ENCODE measurements at places on chromosomes 4 and X.

DNA sequence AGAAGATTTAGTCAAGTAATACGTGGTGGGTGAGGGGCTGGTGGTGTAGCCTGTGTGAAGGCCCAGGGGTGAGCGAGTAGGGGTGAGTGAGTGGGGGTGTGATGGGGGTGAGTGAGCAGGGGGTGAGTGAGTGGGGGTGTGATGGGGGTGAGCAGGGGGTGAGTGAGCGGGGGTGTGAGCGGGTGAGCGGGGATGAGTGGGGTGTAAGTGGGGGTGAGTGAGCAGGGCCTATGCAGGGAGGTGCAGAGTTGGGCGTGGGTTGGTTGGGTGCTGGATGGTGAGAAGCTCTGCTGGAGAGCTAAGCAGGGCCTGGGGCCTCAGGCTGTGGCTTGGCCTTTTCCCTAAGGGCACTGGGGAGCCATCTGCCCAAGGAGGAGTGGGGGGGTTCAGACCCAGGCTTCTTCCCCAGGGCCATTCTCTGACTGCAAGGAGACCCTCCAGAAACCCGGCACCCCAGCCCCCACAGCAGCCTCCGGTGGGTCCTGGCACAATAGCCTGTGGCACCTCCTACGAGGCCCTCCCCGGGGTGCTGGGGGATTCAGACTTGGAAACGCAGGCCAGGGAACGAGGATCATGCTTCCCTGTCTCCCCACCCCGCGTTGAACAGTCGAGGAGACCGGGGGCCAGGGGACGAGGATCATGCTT, 30.4 kb downstream of the SH3TC1 start:
- DNase-seq, result peak; percentile 43

DNA sequence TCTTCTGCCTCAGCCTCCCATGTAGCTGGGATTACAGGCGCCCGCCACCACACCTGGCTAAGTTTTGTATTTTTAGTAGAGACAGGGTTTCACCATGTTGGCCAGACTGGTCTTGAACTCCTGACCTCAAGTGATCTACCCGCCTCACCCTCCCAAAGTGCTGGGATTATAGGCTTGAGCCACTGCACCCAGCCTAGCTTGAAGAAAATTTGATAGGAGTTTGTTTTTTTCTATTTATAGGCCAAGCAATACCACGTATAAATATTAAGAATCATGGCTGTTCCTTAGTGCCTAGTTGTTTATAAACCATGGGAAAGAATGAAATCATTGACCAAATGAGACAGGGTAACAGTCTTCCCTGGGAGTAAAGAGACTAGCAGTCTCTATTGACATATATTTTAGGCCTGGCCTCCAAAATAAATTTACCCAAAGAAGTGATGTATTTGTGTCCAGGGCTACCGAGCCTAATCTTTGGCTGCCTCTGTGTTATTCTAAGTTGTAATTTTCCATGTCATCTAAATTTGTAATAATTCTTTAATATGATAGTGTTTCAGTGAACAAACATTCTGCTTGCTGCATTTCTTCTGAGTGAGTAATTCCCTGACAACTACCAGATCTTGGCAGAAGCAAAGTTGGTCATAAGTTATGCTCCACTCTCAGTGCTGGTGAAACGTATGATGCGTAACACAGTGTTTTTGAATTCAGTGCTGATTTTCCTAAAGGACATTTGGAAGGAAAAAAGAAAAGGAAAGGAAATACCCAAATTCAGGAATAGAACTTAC, 10.3 kb downstream of the PKD2 start:
- DNase-seq, result no peak

GRCh38 chrX:10064736-10065135, 92.0 kb upstream of the CLCN4 start:
- DNase-seq, result no peak

DNA sequence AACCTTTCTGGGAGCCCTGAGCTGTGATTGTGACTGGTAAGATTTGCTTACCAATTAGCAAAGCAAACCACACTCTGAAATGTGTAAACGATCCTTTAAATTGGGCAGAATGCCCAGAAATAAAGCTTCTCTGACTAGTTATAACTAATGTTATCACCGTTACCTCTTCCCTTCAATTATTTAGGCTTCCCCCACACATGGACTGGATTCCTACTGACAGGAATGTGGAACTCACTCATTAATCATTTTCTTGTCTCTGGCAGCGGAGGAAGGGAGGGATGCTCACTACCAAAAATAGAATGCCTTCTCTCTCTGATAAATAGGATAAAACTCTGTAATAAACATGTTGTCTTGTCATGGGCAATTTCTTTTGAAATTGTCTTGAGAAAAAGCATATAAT, 25.3 kb upstream of the NWD2 start:
- DNase-seq, result no peak

DNA sequence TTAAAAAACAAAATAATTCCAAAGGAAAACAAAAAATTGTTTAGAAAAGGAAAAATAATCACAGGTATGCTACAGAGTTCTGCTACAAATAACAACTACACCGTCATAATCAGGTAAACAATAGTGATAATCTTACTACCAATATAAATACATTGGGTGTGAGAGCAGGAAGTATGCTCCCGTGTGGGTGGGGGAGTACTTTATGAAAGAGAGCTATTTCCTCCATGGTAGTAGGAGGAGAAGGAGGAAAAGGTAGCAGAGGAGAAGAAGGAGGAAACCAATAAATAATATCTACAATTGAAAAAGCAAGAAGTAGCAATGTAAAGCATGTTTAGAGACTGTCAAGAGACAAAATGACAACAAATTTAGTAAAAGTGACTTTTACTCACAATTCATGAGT, 35.1 kb downstream of the TEC start:
- no peak for DNase-seq

GRCh38 chr4:79049840-79050540, 110.8 kb upstream of the PAQR3 start:
- DNase-seq, result no peak

DNA sequence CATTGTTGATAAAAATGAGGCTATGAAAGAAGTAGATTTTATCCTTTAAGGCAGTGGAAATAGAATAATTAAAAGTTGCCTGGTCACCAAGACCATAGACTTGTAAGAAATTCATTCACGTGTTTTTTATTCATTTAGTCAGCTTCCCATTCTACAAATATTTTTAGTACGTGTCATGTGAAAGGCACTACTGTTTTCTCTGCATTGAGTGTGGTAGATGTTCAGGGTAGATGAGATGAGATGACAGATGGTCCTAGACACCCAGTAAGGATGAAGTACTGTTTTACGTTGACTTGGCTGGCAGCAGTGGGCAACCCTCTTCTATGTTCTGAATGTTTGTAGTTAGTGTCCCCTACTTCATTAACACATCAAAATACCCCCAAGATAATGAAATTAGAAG, 228.1 kb downstream of the ARHGAP24 start:
- no peak for DNase-seq

DNA sequence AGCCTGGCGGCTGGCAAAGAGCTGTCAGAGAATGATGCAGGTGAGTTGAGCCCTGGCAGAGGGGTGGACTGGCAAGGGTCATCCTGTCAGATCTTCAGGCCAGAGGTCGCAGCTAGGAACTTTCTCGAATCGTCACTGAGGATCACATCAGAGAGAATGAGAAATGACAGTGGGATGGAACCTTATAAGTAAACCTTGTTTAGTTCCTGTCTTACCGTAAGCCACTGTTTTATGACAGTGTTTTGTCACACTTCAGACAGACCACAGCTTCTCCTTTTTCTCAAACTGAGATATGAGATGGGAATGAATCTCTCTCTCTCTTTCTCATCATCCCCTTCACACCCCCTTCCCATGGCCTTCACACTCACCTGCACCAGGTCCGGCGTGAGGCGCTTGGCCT, 9.3 kb downstream of the DIPK2B start:
- DNase-seq, result no peak

GRCh38 chrX:150643271-150643670, 49.9 kb upstream of the MTMR1 start:
- no peak for DNase-seq

- no peak for DNase-seq
Measured at GRCh38 chr4:1094336-1094690, 19.1 kb downstream of the RNF212 start.

GRCh38 chr4:53599632-53600031, 8.3 kb upstream of the LNX1 start:
- no peak for DNase-seq

DNA sequence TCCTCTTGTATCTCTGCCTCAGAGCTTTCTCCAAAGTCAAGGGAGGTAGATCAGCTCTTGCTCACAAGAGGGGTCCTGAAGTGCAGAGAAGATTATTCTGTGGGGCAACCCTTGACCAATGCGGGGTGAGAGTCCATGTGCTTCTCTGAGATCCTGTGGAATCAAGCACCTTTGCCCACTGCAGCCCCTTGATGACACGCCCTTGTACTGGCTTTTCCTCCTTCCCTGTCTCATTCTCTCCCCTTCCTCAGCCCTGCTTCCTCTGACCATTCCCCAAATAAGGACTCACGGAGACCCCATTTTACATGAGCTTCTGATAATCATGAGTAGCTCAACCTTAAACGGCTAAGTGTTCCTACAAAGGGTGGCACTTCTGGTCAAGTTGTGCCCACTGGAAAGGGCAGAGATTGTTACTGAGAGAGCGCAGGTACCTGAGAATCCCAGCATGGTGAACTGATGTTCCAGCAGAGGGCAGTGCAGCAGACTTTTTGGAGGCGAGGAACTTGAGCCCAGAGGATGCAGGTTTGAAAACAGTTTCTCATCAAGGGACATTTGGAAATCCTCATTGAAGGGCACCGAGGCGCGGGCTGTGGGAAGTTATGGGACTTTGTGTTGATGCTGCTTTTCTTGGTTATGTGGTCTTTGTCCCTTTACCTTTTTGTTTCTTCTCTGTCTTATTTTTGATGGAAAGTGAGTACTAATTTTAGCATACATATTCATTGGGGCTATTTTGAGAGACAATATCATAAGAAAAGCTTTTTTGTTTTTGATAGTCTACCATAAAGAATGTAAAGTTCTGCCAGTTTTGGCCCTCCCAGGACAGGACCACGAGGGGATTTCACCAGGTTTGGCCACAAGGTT, 201.3 kb downstream of the RBM46 start:
- no peak for DNase-seq

GRCh38 chr4:171812665-171813525, at the start of gene GALNTL6:
Gene GALNTL6, plus strand, starts transcription at chr4:171813404.
- no peak for DNase-seq

DNA sequence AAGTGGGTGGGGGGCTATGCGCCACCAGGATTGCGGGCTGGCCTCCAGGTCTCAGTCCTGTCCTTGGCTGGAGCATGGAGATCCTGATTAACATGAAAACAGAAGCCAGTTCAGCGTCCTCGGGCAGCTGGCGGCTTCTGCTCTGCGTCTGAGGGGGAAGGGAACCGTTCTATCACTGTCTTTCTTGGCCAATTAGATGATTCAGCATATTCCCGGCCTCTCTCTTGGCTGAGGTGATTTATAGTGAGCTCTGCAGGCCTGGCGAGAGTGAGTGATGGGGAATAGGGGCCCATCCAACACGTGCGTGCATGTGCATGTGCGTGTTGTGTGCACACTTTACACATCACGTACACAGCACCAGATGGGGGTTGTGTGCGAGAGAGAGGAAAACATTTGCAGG, 145.8 kb upstream of the ATP6AP2 start:
- DNase-seq, result no peak

DNA sequence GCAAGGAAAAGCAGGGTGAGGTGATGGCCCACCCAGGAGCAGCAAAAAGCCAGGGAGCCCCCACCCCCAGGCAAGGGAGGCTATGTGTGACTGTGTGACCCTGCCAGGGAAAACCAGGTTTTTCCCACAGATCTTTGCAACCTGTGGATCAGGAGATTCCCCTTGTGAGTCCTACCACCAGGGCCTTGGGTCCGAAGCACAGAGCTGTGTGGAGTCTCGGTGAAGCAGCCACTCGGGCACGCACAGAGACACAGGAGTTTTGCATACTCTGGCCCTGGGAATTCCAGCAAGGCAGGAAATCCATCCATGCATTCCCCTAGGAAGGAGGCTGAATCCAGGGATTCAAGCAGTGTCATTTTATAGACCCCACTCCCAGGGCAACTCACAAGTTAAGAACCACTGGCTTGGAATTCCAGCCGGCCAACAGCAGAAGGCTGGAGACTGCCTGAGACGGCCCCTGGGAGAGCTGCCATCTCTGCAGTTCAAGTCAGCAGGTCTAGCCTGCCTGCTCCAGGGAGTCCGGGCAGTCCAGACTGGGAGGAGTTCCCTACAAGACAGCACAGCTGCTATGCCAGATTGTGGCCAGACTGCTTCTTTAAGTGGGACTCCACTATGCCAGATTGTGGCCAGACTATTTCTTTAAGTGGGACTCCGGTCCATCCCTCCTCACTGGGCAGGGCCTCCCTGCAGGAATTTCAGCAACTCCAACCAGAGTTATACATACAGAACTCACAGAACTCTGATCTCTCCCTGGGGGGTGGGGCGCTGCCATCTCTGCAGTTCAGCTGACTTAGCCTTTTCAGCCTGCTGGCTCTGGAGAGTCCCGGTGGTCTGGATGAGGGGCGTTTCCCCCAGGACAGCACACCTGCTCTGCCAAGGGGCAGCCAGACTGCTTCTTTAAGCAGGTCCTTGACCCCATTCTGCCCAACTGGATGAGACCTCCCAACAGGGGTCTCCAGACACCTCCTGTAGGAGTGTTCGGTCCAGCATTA, 85.1 kb upstream of the ADAD1 start:
- DNase-seq, result no peak

- DNase-seq, result no peak
Measured at GRCh38 chrX:82666355-82666754, 841.7 kb upstream of the POU3F4 start.

- DNase-seq, result no peak
Measured at GRCh38 chr4:10575414-10575813, 109.2 kb downstream of the CLNK start.

DNA sequence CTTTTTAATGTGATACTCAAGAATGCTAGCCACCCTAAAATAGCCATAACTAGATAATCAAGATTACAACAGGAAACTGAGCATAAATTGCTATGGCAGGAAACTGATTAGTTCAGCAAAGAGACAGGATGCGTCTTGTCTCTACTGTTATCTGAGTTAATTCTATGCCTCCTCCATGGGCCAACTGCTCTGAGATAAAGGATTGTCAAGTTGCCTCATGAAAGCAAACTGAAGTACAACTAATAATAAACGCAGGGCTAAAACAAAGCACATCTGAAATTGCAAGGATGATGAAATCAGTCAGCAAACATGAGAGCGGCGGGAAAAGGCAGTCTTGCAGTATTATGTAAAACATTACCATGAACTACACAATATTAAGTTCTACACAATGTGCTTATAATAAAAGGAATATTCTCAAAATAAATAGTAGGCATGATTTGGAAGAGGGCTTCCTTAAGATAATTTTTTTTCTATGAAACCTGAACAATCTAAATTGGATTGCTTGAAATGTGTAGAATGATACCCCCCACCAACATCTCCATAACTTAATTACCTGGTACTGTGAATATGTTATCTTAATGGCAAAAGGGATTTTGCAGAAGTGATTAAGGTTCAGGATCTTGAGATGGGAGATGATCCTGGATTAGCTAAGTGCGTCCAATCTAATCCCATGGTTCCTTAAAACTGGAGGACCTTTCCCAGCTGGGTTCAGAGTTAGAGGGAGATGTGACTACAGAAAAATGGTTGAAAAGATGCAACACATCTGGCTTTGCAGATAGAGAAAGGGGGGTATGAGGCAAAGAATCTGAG, 65.9 kb downstream of the ANTXR2 start:
- DNase-seq, result no peak

GRCh38 chr4:174848596-174848995, 19.5 kb upstream of the GLRA3 start:
- no peak for DNase-seq

Measured in stimulated activated naive CD4-positive, alpha-beta T cell treated with Interleukin-2 at 50 U/mL for 16 hours (primary cell).